Stimulated activated CD4-positive, alpha-beta T cell treated with anti-CD3 and anti-CD28 coated beads, Interleukin-1b, Interleukin-23, amount 100 ng/mL, for 1 hour (primary cell): ENCODE measurements at places on chromosomes 2 and 18.

DNA sequence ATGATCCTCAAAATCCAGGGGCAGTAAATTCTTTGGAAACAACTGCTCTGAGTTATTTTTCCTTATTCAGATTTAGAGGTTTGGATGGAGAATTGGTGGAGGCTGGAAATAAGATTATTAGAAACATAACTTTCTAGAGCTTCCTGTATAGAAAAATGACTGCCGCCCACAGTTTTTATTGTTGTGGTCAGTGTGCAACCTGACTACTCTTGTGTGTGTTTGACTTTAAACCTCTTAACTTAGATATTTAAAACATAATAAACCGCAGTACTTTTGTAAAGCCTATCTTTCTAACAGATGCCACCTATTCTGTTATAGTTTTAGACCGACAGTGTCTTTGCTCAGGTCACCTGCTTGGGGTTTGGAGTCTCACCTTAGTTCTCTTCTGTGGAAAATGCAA lies 115.4 kb upstream of the BCL2L11 start:
- no peak for DNase-seq

- no peak for DNase-seq
Measured at GRCh38 chr2:70124983-70125480, 37.8 kb downstream of the PCBP1 start.

DNA sequence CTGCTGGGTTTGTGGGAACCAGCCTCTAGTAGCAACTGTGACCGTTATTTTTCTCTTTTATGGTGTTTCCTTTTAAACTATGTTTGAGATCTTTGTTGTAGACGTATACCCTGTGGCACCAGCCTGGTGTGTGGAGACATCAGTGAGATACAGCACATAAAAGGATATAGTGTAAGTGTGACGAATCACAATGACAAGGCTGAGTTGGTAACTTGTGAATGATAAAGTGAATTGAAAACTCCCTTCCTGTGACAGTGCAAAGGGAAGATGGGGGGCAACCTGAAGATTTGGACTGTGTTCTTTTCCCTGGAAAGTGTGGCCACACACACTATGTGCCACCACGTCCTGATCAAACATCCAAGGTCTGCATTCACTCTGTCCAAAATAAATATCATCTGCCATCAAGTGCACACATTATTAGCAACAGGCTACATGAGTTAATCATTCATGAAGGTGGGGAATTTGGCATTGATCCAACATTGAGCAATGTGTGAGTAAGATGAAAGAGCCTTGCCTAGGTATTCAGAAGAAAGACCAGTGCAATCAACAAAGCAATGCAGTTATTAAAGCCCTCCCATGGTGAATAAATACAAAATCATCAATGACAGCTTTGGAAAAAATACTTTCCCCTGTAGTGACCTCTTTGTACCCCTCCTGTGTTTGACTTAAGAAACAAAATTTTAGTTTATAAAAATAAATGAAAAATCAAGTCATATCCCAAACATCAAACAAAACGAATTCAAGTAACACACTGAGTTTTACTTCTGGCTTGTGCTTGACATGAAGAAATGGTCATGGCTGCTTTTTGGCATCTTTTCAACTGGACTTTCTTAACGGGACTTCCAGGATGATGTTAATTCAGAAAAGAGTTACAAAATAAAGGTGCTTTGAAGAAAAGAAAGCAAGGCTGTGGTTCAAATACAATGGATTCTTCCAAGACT lies 1280.5 kb upstream of the ZEB2 start:
- no peak for DNase-seq

GRCh38 chr2:200397785-200398184 lies 91.3 kb downstream of the SPATS2L start:
- DNase-seq = no peak

DNA sequence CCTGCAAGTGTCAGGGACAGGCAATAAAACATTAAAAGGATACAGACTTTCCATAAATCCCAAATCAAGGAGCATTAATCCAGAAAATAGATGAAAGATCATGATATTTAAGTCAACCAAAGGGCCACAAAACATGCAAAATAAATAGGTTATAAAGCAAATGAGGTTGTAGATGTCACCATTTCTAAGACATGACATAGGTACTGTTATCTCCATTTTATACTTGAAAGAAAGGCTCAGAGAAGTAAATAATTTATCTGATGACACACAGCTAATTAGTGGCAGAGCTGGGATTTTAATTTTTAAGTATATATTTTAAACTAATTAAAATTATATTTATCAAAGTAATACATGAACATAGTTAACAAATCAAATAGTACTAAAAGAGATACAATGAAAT lies 301.8 kb downstream of the AGPS start:
- DNase-seq = no peak

GRCh38 chr2:147232225-147232669 lies 612.6 kb upstream of the ACVR2A start:
- no peak for DNase-seq

- DNase-seq = no peak
Measured at GRCh38 chr2:188853307-188853706, 120.9 kb upstream of the COL3A1 start.

- no peak for DNase-seq
Measured at GRCh38 chr2:118183381-118183780, 95.1 kb downstream of the INSIG2 start.

- no peak for DNase-seq
Measured at GRCh38 chr2:209473930-209474419, 50.1 kb downstream of the MAP2 start.

DNA sequence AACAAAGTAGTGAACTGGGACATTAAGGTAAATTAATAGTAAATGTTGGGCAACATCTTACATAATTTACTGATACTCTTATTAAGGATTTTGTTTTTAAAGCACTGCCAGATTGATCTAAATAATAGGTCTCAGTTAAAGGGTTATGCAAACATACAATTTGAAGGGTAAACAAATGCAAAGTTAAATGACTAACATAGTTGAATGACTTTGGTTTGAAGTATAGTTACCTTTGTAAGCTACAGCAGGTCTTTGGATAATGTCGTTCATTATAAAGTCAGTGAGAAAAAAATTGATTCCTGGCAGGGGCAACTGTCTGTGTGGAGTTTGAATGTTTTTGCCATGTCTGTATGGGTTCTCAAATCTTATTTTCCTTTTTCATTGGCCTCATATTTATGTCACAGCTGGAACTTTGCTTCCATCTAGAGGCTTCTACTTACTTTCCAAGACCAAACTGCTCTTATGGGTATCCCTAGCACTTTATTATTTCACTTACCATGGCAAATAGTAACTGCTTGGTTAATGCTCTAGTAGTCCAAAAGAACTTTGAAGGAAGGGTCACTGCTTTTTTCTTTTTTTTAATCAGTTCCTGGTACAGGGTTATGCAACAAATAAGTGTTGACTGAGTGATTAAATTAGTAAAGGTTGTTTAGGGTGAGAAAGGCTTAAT lies 107.8 kb downstream of the NBEAL1 start:
- DNase-seq = no peak

- DNase-seq = no peak
Measured at GRCh38 chr2:200670313-200670712, 84.5 kb downstream of the AOX1 start.

- DNase-seq = no peak
Measured at GRCh38 chr2:64838817-64839216, 150.4 kb upstream of the SLC1A4 start.

DNA sequence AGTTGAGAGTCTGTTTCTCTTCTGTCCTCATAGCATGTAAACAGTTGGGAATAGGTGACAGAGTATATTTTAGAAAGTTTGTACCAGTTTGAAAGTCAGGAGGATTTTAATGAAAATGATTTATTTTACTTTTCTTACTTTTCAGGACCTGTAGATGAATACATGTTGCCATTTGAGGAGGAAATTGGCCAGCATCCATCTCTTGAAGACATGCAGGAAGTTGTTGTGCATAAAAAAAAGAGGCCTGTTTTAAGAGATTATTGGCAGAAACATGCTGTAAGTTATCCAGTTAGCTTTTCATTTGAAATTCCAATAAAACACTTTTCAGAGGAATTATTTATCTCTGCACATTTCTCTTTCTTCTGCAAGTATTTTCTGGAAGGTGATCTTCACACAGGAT lies 81.1 kb downstream of the ACVR2A start:
- no peak for DNase-seq

- peak; percentile 50 for DNase-seq
Measured at GRCh38 chr2:240143801-240144648, 3.6 kb upstream of the OTOS start.
